Right forelimb (tissue), 1 donor: ENCODE measurements at places on chromosomes 1 and 21.

- DNase-seq, result no peak
Observed at GRCh38 chr1:119721896-119722295, 10.2 kb downstream of the PHGDH start.

GRCh38 chr21:38861056-38861455 lies 55.3 kb downstream of the ETS2 start:
- DNase-seq, result no peak

DNA sequence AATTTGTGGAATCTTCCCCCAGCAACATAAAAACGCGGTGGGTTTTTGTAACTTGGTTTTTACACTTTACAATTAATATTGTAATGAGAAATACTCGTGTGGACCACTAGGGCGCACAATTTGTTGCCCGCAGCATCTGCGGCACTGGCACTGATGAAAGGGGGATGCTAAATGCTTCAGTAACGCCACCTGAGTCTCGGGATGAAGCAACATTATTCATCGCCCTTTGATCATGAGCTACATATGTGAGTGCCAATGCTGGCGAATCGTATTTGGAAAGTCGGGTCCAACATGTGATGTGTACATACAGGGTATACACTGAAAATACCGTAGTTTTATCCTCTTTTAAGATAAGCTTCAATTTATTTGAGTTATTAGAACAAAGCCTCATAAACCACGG lies 34.2 kb upstream of the COX20 start:
- no peak for DNase-seq

DNA sequence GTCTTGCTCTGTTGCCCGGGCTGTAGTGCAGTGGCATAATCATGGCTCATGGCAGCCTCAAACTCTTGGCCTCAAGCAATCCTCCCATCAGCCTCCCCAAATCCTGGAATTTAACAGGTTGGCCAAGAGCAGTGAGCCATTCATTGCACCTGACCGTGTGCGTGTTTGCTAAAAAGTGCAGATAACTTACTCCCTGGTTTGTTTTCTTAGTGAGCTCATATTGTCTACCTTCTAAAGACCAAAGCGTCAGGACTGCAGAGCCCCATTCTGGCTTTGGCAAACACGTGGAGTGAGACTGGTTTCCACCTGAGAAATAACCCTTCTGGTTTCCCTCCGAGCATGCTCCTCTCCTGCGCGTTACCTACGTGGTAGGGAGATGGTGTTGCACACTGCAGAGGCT lies 32.2 kb upstream of the CA6 start:
- no peak for DNase-seq

DNA sequence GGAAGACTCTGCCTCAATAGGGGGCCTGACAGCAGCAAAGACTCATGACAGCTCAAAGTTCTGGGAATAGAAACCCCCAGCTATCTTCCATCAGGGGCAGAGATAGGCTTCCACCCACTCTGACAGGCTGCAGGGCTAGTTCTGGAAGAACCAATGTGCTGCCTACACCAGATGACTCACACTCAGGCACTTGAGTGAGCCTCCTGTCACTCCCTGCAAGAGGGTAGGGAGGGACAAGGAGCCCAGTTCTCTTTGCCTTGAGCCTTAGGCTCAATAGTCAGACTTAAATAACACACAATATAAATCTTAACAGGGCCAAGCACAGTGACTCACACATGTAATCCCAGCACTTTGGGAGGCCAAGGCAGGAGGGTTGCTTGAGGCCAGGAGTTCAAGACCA lies 386.4 kb downstream of the HHAT start:
- no peak for DNase-seq

GRCh38 chr1:150267896-150268295 lies 920 bp downstream of the APH1A start:
- DNase-seq, result no peak

DNA sequence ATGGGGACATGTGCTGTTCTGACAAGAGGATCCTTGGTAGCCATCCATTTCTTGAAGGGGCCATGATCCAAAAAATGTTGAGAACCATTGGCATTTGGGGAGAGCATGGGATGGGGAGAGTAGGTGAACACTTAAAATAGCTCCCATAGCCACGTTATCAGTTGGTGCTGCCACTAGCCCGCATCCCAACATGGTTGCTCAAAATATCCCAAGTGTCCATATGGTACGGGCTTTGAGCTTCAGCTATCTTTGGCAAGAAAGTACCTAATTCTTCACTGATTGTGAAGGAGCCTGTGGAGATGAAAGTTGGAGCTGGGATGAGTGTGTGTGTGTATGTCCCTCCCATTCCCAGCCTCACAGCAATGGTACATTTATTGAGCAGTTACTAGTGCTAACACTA lies 3.1 kb upstream of the ZNF648 start:
- DNase-seq, result no peak

- DNase-seq, result no peak
Observed at GRCh38 chr1:182330303-182330702, 61.3 kb downstream of the GLUL start.

- DNase-seq, result no peak
Observed at GRCh38 chr1:53214376-53214940, 6.0 kb downstream of the CZIB start.

DNA sequence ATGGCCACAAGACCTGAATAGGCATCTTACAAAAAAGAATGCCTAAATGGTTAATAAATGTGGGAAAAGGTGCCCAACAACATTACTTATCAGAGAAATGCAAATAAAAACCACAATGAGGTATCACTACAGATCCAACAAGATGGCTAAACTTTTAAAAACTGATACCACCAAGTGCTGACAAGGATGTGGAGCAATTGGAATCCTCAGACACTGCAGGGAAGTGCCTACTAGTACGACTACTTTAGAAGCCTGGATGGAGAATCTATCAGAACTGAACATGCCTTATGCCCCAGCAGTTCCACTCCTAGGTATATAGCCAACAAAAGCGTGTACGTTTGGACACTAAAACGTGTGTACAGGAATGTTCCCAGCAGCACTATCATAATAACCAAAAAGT lies 19.9 kb downstream of the TNFRSF8 start:
- DNase-seq, result no peak

DNA sequence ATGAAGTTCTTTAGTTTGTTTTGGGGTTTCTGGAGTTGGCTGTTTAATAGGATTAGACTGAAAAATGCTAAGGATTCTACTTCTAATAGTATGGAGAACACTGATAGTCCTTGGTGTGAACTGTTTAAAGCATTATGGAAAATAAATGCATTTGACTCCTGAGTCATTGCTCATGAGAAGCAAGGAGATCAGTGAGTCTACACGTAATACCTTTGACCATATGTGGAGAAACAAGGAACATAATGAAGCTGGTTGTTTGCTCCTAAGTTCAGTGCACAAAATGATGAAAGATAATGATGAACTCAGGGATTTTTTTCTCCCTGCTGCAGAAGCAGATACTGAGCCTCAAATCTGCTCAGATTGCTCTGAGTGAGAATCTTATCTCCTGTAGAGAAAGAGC lies 158.9 kb upstream of the COL11A1 start:
- DNase-seq, result no peak

- no peak for DNase-seq
Observed at GRCh38 chr1:182207300-182207699, 145.8 kb upstream of the ZNF648 start.

- DNase-seq, result no peak
Observed at GRCh38 chr1:8164670-8165069, 138.6 kb upstream of the ERRFI1 start.

DNA sequence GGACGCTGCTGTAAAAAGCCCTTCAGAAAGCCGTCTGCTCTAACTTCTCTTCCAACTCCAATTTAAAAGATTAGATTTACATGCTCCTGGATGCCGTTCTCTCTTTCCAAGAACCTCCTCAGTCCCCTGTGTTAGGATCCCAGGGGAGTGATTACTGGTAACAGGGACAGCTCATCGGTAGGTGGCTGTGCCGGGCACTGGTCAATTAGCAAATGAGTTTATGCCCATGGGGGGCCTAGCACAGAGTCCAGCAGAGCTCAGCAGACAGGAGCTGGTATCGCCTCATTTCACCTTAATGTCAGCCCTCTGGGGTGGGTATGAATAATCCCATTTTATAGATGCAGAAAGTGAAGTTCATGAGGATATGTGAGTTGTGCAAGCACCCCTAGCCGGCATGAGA lies 191.9 kb downstream of the GRIK3 start:
- no peak for DNase-seq

DNA sequence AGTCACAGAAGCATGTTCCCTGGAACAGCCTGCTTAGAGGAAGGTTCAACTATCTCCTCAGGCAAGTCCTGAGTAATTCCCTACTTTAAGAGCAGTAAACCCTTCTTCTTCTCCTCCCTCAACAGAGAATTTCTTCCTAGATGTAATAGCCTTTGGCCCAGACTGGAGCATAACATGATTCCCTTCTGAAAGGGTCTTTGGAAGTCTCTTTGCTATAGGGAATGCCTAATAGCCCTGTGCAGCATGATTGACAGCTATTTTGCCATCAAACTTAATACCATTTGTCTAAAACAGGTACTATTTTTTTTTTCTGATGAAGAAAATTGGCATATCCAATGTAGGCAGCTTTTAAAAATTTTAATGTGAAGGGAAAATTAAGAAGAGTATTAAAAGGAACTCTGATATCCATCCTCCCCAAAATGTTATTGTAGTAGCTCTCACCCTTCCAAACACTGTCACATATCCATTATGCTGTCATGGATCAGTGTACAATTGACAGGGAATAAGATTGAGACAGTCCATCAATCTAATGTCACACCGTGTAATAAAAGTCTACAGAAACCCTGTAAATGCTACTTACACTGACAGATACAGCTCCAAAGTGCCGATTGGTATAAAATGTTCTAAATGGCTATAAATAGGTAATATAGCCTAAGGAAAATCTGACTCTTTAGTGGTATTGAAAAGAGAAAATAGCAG lies 884.6 kb downstream of the TTLL7 start:
- no peak for DNase-seq

- no peak for DNase-seq
Observed at GRCh38 chr1:83919872-83920271, 79.1 kb downstream of the TTLL7 start.

GRCh38 chr1:202879128-202879527 lies 9.8 kb downstream of the RABIF start:
- no peak for DNase-seq

DNA sequence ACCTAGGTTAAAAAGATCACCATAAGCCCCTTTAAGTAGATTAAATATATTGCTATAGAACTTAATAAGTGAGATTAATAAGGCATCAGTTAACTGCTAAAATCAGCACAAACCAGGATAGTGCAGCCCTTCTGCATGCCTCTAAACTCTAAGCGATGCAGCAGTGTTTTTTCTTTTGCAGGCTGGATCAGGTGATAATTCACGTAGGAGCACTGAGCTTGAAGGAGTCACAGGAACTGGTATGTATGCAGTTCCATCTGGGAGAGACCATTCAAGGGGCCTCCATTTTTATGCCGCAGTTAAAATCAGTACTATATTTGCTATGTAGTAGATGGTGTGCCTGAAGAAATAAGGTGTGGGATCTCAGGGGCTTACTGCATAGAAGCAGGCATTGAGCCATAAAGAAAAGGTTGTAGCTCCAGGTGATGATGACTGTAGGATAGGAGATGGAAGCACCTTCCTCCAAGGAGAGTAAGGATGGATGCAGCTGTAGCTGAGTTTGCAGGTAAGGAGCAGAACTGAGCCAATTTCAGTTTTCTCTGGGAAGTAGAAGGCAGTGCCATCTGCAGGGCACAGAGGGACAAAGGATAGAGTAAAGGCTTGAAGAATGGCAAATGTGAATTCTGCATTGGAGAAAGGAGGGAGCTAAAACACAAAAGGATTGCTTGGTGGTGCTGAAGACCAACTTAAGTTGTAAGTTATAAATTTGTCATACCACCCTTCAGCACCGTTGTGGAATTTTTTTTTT lies 22.6 kb downstream of the NPL start:
- DNase-seq, result no peak

- DNase-seq, result no peak
Observed at GRCh38 chr1:60277269-60277668, 203.7 kb upstream of the C1orf87 start.

DNA sequence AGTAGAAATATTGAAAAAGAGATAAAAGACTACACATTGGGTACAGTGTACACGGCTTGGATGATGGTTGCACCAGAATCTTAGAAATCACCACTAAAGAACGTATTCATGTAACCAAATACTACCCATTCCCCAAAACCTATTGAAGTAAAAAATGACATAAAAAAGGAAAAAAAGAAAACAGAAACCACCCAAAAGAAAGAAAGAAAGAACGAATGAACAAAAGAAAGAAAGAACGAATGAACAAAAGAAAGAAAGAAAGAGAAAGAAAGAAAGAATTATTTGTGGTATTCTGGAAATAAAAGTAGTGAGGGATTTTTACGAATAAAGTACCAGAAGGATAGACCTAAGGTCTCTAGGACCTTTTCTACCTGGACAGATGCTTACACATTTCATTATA lies 42.1 kb downstream of the PHACTR4 start:
- DNase-seq, result no peak

GRCh38 chr1:227587968-227588367 lies 24.6 kb downstream of the ZNF678 start:
- DNase-seq, result no peak

GRCh38 chr1:176931526-176931925 lies 233.0 kb downstream of the ASTN1 start:
- DNase-seq, result no peak

DNA sequence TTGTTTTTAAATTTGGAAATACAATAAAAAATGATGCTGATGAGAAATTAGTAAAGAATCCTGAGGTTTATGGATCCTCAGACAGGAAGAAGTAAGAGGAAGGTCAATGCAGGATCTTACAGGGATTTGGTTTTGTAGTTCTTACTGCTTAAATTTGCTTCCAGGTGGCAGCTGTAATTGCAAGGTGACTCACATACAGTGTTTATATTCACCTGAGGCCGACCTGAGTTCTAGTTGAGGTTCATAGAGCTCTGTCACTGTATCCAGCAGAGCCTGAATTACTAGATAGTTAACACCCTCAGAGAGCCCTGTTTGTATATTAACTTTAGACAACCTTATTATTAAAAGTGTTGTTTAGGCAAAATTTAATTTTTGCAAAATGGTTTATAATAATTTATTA lies 1.4 kb upstream of the WDR26 start:
- no peak for DNase-seq

- no peak for DNase-seq
Observed at GRCh38 chr1:202012544-202013478, 2.4 kb downstream of the ELF3 start.

DNA sequence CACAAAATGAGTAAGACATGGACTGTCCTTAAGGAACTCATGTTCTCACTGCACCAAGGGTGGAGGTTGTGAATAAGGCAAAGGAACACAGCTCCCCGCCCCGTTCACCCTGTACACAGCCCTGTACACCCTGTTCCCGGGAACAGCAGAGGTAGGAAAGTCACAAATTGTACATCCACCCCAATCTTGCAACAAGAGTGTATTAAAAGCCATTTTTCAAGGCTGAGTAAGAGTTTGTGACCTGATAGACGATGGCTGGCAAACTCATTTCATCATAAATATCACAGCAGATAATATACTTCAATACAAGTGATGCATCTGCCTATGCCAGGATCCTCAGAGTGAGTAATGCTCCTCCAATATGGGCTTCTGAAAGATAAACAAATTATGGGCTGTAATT lies 52.5 kb upstream of the CAMK1G start:
- DNase-seq, result no peak

GRCh38 chr1:206714331-206715058 lies 29.8 kb downstream of the MAPKAPK2 start:
- DNase-seq, result no peak
